T-helper 22 cell (primary cell): ENCODE measurements at places on chromosomes 3 and 15.

GRCh38 chr3:8488411-8488810 is 13.2 kb upstream of the LMCD1 start:
- no peak for DNase-seq

DNA sequence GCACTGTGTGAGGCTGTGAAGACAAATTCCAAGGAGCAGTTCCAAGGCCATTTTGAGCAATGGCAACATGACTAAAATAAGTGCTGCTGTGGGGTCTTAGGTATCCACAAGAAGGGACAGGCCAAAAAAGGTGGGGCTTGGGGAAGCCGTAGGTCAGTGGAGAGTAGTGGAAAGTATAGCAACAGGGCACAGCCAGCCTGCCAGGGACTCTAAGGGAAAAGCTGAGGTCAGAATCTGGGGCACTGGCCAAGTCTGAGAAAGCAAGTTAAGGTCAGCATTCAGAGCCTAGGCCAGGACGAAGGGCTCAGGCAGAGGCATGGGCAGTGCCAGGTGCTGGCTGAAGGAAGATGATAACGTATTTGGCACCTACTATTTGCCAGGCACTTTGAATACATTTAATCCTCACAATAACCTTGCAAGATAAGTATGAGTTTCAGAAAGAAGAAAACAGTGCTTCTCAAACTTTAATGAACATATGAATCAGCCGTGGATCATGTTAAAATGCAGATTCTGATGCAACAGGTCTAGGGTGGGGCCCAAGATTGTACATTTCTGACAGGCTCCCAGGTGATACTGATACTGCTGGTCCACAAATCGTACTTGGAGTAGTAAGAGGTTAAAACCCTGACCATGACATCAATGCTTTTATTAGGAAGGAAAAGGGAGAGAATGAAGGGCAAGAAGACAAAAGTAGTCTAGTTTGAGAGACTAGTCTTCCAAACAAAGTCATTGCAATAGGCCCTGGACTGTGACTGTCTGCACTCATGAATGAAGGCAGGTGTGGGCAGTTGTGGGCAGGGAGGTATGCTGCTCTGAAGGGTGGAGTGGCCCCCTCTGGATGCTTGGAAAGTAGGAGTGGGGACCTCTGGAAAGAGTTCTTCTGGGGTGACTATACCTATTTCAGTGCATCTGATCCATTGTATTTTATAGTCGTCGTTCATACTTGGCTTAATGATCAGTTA is 106.3 kb upstream of the ANKRD28 start:
- no peak for DNase-seq

DNA sequence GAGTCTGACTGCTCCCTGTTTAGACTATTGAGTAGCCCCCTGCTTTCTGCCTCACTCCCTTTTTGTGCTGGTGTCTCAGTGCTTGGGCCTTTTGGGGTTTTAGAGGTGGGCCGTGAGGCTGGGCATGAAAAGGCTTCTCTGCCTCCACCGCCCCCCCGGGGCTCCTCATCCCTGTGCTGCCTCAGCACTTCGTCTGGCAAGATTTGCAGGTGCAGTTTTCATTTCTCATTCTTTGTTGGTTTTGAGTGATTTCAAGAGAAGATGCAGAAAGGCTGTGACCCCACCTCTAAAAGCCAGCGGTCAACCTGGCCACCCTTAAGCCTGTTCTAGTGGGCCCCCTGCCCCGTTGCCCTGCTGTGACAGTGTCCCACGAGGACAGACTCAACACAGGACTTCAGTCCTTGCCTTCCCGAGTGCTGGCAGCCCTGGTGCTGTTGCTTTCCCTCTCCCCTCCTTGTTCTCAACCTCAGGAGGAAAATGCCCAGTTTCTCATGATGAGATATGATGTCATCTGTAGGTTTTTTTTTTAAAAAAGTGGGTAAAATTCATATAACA is 38.0 kb downstream of the APBA2 start:
- no peak for DNase-seq

DNA sequence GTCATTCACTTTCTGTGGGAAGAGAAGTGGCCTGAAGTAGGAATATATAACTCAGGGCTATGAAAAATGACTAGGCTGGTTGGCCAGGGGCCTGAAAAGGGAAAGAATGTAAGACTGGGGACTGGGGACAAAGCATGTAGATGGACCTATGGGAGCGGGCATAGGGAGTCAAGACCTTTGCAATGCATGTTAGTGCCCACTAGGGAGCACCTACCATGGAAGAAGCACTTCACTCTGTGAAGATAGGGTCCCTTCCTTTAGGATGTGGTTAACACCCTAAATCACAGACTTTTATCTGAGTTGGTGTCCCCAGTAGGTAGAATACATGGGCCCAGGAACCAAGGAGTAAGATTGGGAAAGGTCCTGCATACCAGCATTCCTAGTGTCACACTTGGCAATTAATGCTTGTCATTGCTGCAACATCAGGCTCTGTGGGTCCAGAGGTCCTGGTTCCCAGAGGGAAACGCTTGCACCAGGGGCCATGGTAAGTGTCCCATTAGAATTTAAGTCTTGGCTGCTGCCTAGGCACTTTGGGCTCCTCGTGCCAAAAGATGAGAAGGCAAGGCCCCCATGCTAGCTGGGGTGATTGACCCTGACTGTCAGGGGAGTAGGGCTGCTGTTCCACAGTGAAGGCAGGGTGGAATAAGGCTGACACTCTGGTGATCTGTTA is 79.6 kb downstream of the CRYGS start:
- no peak for DNase-seq

- DNase-seq, result no peak
Observed at GRCh38 chr3:38370149-38370548, 23.6 kb downstream of the XYLB start.
